NCI-H2107 (cell line): ENCODE measurements at places on chromosomes 3 and 15.

GRCh38 chr3:186922790-186923189, 7.5 kb upstream of the ST6GAL1 start:
- no peak for DNase-seq

DNA sequence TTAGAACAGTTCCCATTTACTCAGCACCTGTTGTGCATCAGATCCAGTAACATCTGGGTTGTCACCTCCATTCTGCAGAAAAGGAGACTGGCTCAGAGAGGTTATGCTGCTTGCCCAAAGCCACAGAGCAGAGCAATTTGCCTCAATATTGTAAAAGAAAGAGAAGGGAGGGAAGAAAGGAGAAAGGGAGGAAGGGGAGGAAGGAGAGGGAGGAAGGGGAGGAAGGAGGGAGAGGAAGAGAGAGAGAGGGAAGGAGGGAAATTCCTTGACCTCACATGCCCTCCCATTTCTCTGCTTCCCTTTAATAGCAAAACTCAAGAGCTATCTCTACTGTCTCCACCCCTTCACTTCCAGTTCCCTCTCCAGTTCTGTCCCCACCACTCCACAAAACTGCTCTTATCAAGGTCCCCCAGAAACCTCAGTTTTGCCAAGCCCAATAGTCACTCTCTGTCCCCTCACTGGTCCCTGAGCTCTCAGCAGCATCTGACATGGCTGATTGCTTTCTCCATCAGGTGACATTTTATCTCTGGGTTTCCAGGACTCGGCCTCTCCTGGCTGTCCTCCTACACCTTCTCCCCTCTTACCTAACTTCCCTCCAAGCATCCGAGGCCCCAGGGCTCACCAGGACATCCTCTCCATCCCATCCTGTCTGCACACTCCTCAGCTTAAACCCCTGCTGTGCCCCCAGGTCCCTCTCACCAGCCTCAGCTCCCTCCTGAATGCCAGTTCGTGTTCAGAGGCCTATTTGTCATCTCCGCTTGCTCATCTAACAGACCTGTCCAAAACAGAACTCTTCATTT, 104.7 kb upstream of the LINGO1 start:
- DNase-seq: no peak

DNA sequence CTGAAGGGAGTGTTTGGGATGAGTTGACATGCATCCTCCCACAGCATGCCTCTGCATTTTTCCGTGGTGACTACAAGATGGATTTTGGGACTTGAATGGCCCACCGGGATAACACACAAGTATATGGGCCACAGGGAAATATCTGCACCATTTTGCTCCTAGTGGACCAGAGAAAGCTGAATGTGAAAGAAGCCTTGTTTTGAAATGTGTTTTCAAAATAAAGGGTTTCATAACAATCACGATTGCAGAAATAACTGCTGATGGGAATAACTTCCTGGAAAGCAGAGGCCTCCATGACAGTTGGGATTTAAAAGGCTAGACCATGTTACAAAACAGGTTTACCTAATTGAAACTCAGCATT, 77.5 kb upstream of the PRR23C start:
- no peak for DNase-seq

- no peak for DNase-seq
Observed at GRCh38 chr3:173465112-173465511, 67.6 kb downstream of the NLGN1 start.

- DNase-seq: no peak
Observed at GRCh38 chr3:120170223-120170622, 76.0 kb upstream of the GSK3B start.

- no peak for DNase-seq
Observed at GRCh38 chr15:80997692-80998091, 3.0 kb upstream of the TLNRD1 start.

- DNase-seq: no peak
Observed at GRCh38 chr3:117524890-117525289, 815.3 kb downstream of the TUSC7 start.

DNA sequence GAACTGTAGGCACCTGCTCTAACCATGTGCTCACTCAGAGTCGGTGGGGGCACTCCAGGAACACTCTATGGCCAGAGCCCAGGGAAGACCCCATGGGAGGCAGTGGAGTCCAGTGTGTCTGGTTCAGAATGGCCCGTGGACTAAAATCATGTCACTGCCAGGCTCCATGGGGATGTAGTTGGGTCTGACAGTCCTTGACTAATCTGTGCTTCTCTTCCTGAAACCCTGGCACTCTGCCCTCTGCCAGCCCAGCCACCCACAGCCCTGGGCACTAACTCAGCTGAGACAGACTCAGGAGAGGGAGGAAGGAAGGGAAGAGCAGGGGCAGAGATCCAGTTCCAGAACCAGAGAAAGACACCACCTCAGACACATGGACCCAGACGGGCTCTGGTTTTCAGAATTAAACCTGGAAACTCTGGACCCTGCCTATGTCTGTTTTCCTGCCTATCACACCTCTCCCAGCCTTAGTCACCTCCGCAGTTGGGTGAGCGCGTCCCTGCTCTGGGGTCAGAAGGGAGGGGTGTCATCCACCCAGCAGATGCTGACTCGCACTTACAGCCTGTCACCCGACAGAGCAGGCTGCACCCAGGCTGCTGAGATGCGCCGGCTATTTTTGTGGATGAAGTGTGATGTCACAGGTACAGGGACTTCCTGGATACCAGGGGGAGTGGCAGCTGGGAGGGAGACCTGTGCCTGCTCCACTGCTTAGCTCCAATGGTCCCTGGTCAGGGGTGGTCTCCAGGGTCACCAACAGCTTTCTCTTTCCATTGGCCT, 56.8 kb upstream of the INSYN1 start:
- no peak for DNase-seq

GRCh38 chr3:55556619-55557537, 69.8 kb upstream of the WNT5A start:
- DNase-seq: no peak

GRCh38 chr15:63986751-63987341, 59.4 kb downstream of the DAPK2 start:
- DNase-seq: no peak

DNA sequence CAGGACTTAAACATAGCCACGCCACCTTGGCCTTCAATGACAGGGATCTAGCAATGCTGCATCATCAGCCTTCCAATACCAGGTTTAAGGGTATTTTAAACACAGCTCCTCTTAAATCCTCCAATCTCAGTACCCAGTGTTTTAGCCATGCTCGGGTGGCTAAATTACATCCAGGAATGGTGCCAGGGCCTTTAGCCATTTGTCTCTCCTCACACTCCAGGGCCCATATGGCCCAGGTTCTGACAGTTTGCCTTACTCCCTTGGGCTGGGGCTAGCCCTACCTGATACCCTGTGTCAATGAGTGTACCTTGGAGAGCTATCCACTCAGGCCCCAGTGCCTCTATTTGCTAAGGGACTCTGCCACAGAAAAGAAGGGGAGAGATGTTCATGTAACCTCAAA, 29.4 kb downstream of the ZNF589 start:
- DNase-seq: no peak

DNA sequence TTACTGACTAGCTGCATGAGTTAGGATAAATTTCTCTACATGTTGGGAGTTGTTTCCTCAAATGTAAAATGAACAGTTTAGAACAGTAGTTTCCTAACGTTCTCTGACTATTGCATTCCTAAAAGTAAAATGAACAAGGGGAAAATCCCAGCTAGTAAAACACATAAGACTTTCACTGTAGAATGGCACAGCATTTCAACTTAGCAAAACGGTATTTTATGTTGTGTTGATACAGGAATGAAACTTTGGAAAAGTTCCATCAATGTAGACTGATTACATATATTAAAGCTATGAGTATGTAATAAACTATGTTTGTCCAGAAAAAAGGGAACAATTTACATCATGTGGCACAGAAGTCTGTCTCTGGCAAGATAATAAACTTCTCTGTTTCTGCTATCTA, 297.4 kb upstream of the EPHA3 start:
- no peak for DNase-seq

GRCh38 chr15:41416128-41416741, 660 bp upstream of the RTF1 start:
- no peak for DNase-seq

GRCh38 chr3:14097616-14098391, 26.9 kb downstream of the CHCHD4 start:
- DNase-seq: no peak

- no peak for DNase-seq
Observed at GRCh38 chr3:179421500-179421899, 29.8 kb downstream of the GNB4 start.

- DNase-seq: no peak
Observed at GRCh38 chr15:96245252-96245651, 85.2 kb upstream of the NR2F2 start.

- no peak for DNase-seq
Observed at GRCh38 chr3:108178676-108179075, 43.5 kb downstream of the IFT57 start.

GRCh38 chr15:39493424-39494067, 87.3 kb upstream of the THBS1 start:
- no peak for DNase-seq

DNA sequence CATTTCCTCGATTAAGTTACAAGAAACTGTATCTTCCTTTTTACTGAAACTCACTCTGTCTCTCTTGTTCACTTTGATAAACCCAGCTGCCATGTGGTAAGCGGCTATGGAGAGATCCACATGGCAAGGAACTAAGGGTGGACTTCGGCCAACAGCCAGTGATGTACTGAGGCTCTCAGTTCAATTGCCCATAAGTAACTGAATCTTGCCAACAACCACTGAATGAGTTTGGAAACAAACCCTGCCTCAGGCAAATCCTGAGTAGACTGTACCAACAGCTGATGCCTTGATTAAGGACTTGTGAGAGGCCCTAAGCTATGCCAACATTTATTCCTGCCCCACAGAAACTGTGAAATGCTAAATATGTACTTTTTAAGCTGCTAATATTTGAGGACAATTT, 433.5 kb downstream of the PLOD2 start:
- DNase-seq: no peak

DNA sequence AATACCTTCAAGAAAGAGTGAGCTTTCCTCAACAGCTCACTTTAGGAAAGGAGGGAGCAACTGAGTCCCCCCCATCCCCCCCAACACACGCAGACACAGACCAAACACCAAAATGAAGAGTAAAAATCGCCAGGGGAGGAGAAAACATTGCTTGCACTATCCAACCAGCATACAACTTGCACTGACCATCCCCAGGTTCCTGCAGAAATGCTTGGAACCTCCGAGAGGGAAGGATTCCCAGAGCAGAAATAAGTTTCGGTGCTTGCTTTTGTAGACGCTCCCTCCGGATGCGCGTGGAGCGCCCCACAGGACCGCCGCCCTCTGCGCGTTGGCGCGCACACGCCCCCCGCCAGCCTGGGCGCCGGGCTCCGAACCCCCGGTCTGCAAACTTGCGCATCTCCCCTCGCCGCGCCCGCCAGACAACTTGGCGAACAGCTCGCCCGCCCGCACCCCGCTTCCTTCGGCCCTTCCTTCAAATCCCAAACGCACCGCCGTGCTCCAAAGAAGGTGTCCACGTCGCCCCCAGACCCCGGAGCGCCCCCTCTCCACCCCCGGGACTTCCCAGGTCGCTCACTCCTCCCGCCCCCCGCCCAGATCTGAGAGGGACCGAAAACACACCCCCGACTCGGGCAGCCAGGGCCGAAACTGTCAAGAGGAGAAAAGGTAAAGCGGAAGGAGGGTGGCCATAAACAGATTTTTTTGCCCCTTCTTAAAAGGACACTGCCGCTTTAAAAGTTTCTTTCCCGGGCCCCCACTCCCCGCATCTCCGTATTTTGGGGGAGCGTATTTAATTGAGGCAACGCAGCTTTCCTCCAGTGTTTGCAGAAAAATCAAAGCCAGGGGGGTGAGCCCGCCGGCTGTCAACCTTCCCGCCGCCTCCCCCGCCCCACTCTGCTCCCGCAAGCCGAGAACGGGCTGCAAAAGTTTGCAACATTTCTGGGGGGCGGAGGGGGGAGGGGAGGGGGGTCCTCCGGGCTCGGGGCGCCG, 859 bp downstream of the RORA start:
- DNase-seq: no peak
